ENCODE measurements at places on chromosomes 2 and 18.

GRCh38 chr2:58645017-58645416, 403.9 kb upstream of the FANCL start:
- no peak for DNase-seq

GRCh38 chr2:227579791-227580190, 18.9 kb upstream of the SCYGR2 start:
- DNase-seq = no peak

DNA sequence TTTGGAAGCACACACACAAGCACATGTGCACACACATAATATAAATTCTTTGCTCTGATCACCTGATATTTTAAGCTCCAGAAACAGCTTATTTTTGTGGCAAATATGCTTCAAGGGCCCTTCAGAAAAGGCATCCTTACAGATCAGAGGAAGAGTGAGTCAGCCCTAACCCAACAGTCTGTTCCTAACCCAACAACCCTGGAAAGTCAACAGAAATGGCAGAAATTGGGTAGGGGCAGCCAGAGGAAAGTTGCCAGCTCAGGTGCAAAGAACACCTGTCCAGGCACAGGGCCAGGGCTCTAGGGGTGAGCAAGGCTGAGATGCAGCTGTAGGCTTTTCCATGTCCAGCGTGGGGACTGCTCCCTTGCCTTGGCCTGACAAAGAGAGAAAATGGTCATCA, 6.4 kb upstream of the NCKAP5 start:
- no peak for DNase-seq

- no peak for DNase-seq
These were observed 17.6 kb upstream of the AGFG1 start for GRCh38 chr2:227454323-227454860.

DNA sequence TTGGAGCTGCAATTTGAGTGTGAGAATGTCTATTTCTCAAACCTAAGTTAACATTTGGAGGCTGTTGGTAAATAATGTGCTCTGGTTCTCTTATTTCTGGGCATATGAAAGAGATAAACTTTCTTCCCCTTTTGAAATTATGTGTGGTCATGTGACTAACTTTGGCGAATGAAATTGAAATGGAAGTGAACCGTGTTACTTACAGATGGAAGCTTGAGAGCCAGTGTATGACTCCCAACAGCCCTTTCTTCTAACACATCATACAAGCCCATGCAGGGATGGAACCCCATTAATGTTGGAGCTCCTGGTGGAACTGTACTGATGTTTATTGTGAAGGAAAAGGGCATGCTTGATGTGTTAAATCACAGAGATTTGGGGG, 725.8 kb downstream of the TSN start:
- no peak for DNase-seq

GRCh38 chr18:23798824-23799223, 109.6 kb downstream of the LAMA3 start:
- DNase-seq = no peak

DNA sequence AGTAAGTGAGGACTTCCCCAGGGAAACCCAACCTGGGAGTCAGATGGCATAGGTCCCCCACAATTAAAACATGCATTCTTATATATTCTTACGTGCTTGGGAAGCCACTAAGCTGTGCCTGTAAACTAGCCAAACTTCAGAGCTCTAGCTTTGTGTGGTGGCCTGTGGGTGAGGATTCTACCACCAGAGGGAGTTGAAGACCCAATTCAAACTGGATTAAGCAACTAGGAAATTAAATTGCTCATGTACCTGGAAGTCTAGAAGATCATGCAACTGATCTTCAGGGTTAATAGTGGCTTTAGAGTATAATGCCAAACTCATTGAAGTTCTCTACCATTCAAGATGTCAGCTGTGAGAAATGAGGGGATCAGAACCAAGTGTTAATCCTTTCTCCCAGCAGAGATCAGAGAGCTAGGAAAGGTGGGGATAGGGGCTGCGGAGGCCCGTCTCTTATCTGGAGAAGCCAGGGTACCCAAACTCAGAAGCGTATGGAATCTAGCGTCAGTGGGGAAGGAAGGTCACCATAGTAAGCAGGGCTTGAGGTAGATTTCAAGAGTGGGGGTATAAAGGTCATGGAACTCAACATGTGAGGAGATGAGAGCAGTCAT, 53.2 kb upstream of the CCDC85A start:
- peak; percentile 28 for DNase-seq

DNA sequence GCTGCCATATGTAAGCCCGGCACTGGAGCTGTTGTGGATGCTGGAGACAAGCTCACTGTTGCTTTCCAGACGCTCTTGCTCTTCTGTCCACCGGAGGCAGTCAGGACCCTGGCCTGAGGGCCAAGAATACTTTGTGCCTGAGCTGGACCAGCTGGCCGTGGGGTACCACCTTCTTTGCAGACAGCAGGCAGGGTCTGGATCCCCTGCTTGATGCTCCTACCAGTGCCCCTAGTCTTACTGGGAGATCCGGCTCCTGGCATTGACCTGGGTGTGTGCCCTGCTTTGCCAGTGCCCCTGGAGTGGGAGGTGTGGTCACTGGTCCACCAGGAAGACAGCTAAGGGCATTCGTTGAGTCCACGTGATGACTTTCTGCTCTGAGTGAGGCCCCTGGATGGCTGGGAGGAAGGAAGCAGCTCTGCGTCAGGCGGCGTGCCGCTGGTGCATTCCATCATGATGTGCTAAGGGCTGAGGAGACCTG, 59.3 kb downstream of the LRRFIP1 start:
- no peak for DNase-seq

GRCh38 chr18:21053127-21053526, 58.5 kb downstream of the ROCK1 start:
- DNase-seq = peak; percentile 31

- DNase-seq = no peak
These were observed 62.8 kb upstream of the NCK2 start for GRCh38 chr2:105681927-105682326.

DNA sequence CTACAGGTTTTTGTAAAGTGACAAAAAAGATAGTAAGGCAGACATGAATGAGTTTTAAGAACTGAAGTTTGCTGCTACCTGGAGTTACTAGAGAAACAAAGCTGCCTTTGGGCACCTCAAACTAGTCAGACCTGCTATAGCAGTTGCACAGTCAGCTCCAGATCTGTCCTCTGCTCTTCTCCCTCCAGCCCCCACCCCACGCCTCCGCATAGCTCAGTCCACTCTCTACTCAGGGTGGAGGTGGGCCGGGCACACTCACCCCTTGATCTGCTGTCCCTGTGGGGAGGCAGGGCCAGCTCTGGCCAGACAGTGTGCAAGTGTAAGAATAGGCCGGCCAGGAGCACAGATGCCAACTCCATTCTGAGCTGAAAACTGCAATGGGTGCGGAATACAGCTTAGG, 4.1 kb downstream of the SERTAD2 start:
- DNase-seq = no peak

GRCh38 chr2:120539937-120540718, 194.2 kb downstream of the INHBB start:
- no peak for DNase-seq

- no peak for DNase-seq
These were observed 5.6 kb downstream of the YPEL5 start for GRCh38 chr2:30152385-30152784.

GRCh38 chr18:60554967-60555366, 182.4 kb upstream of the MC4R start:
- DNase-seq = no peak

DNA sequence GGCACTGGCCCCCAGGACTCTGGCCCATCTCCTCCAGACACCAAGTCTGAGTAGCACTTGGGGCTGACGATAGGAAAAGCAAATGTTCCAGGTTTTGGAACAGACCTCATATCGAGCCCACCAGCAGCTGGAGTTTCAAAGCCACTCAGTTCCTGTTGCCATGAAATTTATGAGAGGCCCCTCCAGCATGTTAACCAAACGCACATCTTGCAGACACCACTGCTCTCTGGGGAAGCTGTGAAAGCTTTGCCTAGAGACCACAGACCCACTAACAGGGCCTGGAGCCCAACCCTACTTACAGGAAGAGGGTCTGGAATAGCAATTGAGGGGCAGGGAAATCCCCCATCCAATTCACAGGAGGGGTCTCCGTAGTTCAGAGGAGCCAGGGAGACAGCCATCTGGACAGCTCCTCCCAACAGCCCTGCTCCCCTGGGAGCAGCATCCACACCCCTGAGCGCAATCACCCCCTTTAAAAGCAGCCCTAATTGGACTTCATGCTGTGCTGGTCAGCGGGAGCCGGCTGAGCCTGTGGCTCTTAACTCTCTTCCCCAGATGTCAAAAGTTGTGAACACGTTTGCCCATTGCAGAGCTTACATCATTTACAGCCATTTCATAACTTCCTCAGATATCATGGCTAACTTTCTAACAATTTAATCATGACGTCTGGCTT, 81.3 kb downstream of the TGFA start:
- no peak for DNase-seq

DNA sequence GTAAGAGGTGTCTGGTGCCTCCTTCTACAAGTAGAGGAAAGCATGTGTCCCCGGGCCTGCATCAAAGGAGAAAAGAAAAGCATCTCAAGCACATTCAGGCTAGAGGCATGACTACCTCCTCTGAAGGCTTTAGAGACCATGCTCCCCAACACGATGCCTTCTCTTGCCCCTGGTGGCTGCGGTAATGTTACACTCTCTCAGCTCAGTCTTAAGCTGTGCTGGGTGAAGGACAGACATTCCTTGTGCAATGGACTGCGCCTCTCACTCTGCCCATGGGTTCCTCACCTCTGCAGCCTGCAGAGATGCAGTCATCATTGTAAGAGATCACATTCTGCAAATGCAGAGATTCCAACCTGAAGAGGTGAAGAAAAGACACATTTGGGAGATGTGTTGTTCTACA, 148.2 kb upstream of the HNRNPA3 start:
- DNase-seq = no peak

DNA sequence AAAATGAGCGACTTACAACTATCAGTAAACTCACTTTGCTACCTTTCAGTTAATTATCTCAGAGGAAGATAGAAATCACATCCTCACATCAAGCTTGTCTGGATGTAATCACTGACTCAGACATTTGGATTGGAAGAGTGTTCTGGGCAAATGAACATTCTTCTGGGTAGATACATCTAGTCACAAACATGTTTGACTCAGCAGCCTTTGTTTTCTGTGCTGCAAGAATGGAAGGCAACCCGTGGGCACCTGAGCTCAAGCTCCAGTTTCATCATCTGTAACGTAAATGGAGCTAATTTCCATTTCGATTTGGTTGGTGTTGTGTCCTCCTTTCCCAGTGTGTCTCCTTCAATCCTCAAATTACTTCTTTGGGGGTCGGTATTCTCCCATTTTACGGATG, 58.5 kb downstream of the ACAA2 start:
- no peak for DNase-seq

- no peak for DNase-seq
These were observed 57.7 kb upstream of the OSR1 start for GRCh38 chr2:19416083-19416482.

DNA sequence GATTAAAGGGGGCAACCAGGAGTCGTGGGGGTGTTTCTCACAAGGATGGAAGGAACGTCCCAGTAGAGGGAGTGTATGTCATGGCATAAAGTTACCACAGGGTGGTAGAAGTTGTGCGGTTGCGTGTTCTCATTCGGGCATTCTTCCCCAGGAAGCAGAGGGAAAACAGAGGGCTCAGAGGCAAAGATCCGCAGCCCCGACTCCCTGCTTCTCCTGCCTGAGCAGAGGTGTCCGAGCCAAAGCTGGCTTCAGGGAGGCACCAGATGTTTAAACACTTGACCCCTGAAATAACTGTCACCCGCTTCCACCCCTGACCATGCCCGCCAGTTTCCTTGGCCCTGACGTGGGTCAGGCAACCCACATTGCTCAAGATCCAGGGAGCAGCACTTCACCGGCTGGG, 83.7 kb downstream of the EN1 start:
- no peak for DNase-seq

DNA sequence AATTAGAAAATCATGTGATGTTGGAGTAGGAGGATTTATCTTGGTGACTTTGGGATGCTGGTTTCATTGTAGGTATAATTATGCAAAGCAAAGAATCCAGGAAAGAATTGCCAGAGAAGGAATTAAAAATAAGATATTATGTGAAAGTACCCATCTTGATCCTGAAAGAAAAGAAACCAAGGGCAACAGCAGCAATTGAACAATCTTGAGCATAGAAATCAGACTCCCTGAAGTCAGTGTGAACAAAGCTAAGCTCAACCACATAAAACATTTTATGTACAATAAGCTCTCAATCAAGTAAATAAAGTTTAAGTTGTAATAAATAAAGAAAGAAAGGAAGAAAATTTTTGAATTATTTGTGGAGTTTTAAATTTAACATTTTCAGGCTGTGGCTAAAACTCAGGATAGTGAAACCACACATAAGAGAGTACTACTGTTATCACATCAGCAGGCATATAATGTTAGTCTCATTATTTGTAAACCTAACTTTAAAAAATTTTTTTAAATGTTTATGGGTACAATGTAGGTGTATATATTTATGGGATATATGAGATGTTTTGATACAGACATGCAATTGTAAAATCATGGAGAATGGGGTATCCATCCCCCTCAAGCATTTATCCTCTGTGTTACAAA, 32.8 kb upstream of the GPR55 start:
- no peak for DNase-seq

DNA sequence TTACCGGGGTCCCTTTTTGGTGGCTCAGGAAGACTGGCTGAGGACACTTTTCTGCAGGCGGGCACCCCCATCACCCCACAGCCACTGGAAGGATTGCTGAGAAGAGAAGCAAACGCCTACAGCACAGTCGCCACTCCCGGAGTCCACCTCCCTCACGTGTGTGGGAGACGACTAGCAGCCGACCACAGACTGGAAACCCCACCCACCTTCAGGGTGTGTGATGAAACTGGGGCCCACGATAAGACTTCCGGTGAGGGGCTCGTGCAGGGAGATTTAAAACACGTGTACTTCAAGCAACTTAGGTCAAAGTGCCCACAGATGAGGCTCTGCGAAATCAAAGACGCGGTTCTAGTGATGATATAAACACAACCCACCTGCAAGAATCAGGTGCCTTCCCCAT, 26.3 kb downstream of the MBP start:
- DNase-seq = no peak

- DNase-seq = no peak
These were observed 306.2 kb downstream of the PRKCE start for GRCh38 chr2:45957533-45958227.

GRCh38 chr2:121121661-121122060, 163.3 kb downstream of the TFCP2L1 start:
- DNase-seq = no peak

GRCh38 chr18:54983041-54983686, 23.9 kb upstream of the CCDC68 start:
- peak; percentile 25 for DNase-seq

All from midbrain (tissue), 1 donor.